ENCODE measurements at places on chromosomes 7 and 10.

- no peak for DNase-seq
These were observed 46.9 kb downstream of the KMT2E start for GRCh38 chr7:105060923-105061322.

GRCh38 chr7:112501801-112502503, 21.2 kb downstream of the LSMEM1 start:
- DNase-seq: no peak

DNA sequence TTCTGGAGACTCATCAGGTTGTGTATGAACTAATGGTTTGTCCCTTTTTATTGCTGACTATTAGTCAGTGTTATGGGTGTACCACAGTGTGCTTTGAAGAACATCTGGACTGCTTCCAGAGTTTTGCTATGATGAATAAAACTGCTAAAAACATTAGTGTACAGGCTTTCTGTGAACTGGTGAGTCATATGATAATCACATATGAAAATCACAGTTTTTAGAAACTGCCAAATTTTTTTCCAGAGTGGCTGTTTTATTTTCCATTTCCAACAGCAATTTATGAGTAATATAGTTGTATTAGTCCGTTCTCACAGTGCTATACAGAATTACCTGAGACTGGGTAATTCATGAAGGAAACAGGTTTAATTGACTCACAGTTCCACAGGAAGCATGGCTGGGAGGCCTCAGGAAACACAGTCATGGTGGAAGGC, 281.2 kb upstream of the VSTM2A start:
- no peak for DNase-seq

DNA sequence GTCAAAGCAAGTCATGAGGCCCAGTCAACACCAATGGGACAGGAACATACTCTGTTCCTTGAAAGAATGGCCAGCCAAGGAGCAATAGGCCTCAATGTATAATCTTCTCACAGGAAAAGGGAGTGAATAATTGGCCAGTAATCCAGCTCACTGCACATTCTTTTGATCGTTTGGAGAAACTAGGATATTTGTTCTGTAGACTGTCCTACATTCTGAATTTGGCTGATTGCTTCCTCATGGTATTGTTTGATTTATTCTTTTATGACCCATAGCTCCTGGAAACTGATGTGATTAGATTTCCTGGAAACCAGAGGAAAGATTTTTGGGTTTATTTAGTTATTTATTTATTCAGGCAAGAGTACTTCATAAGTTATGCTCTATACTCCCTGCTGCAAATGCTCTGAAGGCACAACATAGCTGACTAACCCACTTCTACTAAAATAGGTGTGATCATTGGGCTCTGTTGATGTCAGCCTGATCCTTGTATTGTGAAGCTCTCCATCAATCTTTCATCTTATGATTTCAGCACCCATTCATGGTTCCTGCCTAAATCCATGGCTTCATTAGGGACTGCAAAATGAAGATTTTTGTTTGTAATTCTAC, 745.2 kb downstream of the SUGCT start:
- DNase-seq: no peak

- DNase-seq: no peak
These were observed 1173.6 kb upstream of the SORCS1 start for GRCh38 chr10:108338146-108338545.

GRCh38 chr10:104254493-104255310, at the start of gene GSTO1:
GSTO1 (plus strand) TSS chr10:104254892; CDS start chr10:104254929, 37 bp downstream.
- DNase-seq: peak; percentile 69

- DNase-seq: no peak
These were observed 82.7 kb upstream of the PFKP start for GRCh38 chr10:2984682-2985081.

GRCh38 chr10:3452173-3452626, 279.6 kb upstream of the PITRM1 start:
- DNase-seq: no peak

DNA sequence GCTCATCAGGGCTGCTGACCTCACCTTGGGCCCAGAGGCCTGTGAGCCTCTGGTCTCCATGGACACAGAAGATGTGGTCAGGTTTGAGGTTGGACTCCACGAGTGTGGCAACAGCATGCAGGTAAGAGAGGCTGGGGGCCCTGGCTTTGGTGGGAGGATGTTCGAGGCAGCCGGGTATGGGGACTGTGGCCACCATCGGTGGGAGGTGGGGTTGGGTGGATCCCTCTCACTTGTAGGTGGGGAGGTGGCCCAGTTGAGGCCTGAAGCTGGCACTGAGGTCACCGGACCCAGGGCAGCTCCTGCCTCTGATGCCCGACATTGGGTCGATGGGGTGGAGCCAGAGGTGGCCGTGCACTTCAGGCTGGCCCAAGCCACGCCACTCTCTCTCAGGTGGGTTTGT, 406 bp downstream of the ZP3 start:
- DNase-seq: no peak

DNA sequence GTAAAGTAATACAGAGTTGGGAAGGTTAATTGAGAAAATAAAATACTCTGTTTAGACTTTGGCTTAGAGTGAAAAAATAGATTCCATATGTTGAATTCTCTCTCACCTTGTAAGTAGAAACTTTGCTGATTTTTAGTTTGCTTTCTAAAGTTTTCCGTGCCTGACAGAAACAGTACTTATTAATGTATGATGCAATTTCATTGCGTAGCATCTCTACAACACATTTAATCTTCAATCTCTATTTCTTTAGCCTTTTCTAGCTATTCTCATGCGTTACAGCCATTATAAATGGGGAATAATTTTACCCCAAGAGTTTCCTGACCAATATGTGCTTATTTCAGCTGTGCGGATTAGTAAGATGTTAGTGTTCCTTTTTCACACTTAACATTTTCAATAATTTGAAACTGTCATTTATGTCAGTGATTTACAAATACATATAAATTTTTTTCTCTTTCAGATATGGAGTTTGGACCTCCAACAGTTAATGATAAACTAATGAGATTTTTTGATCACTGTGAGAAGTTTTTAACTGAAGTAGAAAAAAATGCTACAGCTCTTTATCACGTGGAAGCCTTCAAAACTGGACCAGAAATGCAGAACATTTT, 3.3 kb downstream of the MINPP1 start:
- no peak for DNase-seq

DNA sequence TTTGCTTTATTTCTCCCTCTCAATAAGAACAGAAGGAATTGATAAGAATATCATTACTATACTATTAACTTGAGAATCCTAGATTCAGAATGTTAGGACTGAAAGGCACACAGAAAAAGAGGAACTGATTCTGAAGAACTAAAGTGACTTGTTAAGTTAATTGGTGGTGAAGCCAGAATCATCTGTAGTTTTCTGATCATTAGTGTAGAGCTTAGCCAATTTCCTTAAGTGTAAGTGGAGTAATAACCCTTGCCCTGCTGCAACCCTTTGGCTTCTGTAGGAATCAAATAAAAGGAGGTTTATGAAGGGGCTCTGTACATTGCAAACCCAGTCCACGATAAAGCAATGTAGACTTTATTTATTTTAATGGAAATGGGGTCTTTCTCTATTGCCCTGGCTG, 1186.0 kb downstream of the SORCS3 start:
- no peak for DNase-seq

DNA sequence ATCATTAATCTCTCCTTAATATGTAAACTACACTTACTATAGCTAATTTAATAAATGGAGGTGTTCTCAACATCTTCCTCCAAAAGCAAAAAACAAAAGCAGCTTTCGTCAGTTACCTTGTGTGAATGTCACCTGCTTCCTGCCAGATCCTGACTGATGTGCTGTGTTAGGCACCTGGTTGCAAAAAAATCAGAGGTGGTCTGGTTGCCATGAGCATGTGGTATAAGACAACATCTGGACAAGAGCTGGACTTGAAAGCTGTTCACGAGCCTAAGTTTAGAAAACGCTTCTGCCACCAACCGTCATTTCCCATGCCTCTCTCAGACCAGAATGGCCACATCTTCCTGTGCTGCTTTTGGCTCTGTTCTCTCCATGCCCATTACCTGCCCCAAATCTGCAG, 42.0 kb upstream of the GGCT start:
- no peak for DNase-seq

DNA sequence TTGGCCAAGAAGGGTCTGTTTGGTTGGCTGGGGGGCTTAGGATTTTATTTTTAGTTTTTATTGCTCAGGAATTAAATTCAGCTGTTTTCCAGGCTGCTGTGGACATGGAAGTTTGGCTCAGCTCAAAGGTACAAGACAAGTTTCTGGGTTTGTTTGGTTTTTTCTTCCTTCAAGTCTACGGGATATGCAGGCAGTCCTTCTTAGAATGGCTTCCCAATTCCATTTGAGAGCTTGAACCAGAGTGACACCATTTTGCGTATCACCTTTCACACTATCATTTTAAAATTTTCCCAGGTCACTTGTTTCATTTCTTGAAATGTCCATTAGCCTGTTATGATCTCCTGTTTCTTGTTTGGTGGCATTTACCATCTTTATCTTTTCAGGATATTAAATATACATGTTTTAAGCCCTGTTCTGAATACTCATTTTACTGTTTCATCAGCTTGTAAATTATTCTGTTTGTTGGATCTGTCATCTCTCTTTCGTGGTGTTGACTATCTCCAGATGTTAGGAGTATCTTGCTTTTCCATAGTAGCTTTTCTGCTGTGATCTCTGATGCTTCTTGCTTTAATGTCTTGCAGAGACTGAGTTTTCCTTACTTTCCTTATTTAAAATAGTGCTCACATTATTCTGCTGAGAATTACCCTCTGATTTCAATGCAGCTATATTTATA, 9.4 kb upstream of the TMEM168 start:
- no peak for DNase-seq

DNA sequence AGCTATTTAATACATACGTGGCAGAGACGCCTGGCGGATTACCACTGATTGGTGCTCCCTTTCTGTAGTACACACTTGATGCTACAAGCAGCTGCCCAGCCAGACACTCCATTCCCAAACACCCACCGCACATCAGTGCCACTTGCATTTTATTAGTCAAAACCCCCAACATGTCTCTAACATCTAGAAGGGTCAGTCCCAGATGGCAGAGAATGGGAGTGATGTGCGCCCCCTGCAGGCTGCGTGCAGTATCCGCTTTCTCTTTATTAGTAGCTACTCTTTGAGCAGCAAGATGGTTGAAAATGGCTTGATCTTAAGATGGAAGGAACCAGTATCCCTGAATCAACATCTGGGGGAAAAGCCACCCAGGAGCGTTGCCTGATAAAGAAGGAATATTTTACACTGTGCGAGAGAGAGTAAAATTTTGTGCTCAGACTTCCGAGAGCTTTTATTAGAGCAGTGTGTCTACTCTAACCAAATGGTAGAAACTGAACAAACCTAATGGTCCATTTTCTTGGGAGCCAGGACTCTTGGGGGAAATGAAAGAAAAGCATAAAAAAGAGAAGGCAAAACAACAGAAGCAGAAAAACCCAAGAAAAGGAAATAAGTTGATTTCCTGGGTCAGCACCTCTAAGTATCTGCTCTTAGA, 78.3 kb downstream of the ST8SIA6 start:
- peak; percentile 19 for DNase-seq

GRCh38 chr10:3948843-3949242, 163.8 kb upstream of the KLF6 start:
- peak; percentile 88 for DNase-seq

GRCh38 chr10:73252445-73253224, at the start of gene MRPS16:
MRPS16 (minus strand) TSS chr10:73252644; CDS start chr10:73252482, 162 bp downstream.
- peak; percentile 91 for DNase-seq

- DNase-seq: no peak
These were observed 78.8 kb downstream of the RALA start for GRCh38 chr7:39702133-39702532.

- DNase-seq: no peak
These were observed 27.1 kb downstream of the MDH2 start for GRCh38 chr7:76074972-76075370.

DNA sequence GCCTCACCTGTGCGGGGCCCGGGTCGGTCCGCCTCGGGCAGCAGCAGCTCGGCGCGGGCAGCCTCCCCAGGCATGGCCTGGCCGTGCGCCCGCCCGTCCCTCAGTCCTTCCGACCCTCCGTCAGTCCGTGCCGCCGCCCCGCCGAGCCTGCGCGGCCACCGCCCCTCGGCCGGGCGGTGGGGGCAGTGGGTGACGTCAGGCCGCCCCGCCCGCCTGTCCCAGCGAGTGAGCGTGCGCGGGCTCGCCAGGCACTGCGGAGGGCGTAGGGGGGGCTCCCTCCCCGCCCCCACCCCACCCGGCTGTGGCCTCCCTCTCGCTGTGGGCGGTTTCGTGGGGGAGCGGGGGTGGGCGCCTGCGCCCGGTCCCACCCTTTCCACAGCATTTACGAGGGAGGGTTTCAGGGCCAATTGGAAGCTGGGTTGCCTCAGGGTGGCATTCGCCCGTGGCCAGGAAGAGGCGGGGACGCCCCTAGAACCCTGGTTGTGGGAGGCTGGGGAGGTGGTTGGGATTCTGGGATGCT, at the start of gene NACAD:
TSS of gene NACAD (minus strand) at position 149 of the 520 bp plus-strand sequence. CDS start at position 74, 75 bp downstream.
- DNase-seq: peak; percentile 17

- no peak for DNase-seq
These were observed 133.1 kb downstream of the SNX13 start for GRCh38 chr7:17807242-17807641.

GRCh38 chr7:65731562-65732035, 141.3 kb upstream of the VKORC1L1 start:
- peak; percentile 31 for DNase-seq

DNA sequence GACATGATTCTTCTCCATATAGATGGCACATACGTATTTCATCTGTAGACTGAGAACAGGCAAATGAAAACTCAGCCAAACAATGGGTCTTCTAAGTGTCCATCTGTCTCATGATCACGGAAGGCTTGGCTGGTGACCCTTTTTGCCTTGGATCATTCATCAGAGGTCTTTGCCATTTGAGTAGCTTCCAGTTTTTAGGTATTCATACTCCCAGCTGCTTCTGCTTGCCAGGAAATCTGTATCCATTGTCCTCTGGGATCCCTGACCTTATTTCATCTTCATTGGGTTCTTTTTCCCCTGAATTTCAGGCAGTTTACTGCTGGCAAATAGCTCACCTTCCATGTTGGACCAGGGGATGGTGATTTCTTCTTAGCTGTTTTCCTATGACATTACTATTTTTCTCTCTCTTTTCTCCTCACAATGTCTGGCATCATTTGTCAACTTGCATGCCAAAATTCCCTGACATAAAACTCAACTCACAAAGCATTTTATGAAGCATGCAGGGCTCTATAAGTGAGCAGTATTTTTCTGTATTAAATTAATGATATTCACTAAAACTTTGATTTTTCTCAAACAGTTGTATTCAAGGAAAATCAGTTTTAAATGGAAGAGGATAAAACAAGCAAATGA, 241.2 kb downstream of the DNAJB9 start:
- DNase-seq: no peak

- DNase-seq: peak; percentile 66
These were observed 90.1 kb upstream of the DNAAF5 start for GRCh38 chr7:636396-636795.

GRCh38 chr10:11386044-11386443, 225.4 kb downstream of the USP6NL start:
- no peak for DNase-seq

- no peak for DNase-seq
These were observed 81.0 kb downstream of the PPP1R3C start for GRCh38 chr10:91551856-91552255.

DNA sequence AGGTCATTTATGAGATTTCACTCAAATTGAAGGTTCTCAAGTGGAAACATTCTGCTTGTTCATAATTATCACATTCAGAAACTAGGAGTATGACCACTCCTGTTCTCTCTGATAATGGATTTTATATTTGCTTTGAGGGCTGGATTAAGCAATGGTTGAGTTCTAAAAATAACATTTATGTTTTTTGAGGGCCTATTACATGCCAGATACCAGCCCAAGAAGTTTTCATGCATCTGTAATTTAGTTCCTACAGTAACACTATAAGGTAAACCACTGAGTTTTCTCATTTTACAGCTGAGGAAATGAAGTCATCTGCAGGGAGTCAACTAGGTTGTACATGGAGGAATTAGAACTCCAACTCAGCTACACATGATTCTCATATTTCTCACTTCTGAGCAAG, 25.5 kb upstream of the NKX2-3 start:
- DNase-seq: no peak
